ENCODE measurements at places on chromosomes 3 and 15. TPM values are rescaled to one million over a fixed set of nuclear protein-coding genes. Genes with fewer than 3 reads are reported as not detected.

Gene KCNAB1
- not detected for total RNA-seq

Gene PP2D1
- not detected for total RNA-seq

Gene CSNK1G1
- total RNA-seq, result 28.3 TPM

Gene ACKR4
- 1.5 TPM for total RNA-seq

Gene CGNL1
- total RNA-seq, result 1.5 TPM

Gene AADACL2
- not detected for total RNA-seq

Gene ONECUT1
- total RNA-seq, result 0.12 TPM

Gene CACNA2D2
- total RNA-seq, result under 0.01 TPM

Gene SPCS1
- 59.9 TPM for total RNA-seq

Gene CCPG1
- 94.9 TPM for total RNA-seq

Gene SMAD6
- total RNA-seq, result 11.0 TPM

Gene CCDC66
- total RNA-seq, result 28.2 TPM

Gene C2CD4A
- total RNA-seq, result 0.12 TPM

Gene SRPRB
- 89.3 TPM for total RNA-seq

Gene CCDC39
- 0.12 TPM for total RNA-seq

Gene PARP15
- total RNA-seq, result under 0.01 TPM

Gene DISP2
- total RNA-seq, result under 0.01 TPM

Gene HTR3E
- not detected for total RNA-seq

Gene EPHB1
- total RNA-seq, result 0.12 TPM

Gene C3orf70
- total RNA-seq, result 1.4 TPM

Gene XYLB
- total RNA-seq, result 5.4 TPM

Gene GPR15
- total RNA-seq, result not detected

Gene GABPB1
- 53.9 TPM for total RNA-seq

Gene GOLGA6L7
- total RNA-seq, result not detected

Gene SCAPER
- 7.7 TPM for total RNA-seq

Gene FES
- total RNA-seq, result 33.5 TPM

All from uterine smooth muscle cell (primary cell).